ENCODE measurements at places on chromosomes 6 and 20.

GRCh38 chr20:1526896-1527295 is 30.6 kb downstream of the SIRPD start:
- no peak for ATAC-seq

- ATAC-seq: no peak
These were observed 16.9 kb upstream of the KIF16B start for GRCh38 chr20:16590041-16590633.

DNA sequence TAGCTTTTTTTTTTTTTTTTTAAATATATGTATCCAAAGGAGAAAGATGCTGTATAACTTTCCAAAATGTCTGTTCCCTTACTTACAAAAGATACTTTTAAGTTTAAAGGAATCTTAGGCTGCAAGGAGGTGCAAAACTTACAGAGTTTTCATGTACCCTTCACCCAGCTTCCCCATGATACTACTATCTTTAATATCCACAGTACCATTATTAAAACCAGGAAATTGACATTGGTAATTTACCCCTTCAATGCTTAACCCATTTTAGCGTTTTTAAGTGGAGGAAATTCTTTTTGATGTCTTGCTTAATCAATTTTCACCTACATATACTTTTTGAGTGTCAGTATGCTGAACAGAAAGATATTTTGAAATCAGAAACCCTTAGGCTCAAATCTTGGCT is 310.9 kb downstream of the PRL start:
- no peak for ATAC-seq

DNA sequence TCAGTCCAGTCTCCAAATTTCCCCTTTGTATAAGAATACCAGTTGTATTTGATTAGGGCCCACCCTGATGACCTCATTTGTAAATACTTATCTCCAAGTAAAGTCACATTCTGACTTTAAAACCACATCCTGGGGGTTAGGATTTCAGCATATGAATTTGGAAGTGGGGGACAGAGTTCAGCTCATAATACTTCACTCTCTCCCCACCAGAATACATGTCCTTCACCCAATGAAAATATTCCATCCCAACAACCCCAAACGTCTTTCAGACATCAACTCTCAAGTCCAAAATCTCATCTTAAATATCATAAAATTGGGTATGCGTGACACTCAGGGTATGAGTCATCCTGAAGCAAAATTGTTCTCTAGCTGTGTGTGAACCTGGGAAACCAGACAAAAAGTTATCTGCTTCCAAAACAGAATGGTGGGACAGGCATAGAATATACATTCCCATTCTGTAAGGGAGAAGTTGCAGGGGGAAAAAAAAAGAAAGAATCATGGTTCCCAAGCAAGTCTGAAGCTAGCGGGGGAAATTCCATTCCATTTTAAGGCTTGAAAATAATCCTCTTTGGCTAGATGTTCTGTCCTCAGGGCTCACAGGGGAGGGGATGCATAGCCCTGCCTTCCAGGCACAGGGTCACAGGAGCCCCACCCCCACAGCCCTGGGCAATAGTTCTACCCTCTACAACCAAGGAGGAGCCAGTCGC is 113.9 kb downstream of the ADAT2 start:
- no peak for ATAC-seq

GRCh38 chr6:163469459-163469985 is 55.0 kb downstream of the QKI start:
- ATAC-seq: no peak

- no peak for ATAC-seq
These were observed 510.5 kb downstream of the LMBRD1 start for GRCh38 chr6:69286331-69286730.

DNA sequence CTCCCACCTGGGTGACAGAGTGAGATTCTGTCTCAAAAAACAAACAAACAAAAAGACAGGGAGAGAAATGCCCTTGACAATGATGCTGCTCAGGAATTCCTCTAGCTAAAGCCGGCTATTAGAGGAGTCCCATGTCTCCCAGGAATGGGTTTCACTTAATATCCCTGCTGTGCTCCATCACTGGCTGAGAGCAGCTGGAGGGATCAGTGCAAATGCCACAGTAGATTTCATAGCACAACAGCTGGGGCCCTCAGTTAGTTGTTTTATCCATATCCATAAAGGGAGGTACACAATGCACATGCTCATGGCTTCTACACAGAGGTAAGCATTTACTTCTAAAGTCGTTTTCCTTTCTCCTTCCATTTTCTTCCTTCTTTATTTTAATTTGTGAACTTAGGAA is 742.0 kb upstream of the POU3F2 start:
- ATAC-seq: no peak

DNA sequence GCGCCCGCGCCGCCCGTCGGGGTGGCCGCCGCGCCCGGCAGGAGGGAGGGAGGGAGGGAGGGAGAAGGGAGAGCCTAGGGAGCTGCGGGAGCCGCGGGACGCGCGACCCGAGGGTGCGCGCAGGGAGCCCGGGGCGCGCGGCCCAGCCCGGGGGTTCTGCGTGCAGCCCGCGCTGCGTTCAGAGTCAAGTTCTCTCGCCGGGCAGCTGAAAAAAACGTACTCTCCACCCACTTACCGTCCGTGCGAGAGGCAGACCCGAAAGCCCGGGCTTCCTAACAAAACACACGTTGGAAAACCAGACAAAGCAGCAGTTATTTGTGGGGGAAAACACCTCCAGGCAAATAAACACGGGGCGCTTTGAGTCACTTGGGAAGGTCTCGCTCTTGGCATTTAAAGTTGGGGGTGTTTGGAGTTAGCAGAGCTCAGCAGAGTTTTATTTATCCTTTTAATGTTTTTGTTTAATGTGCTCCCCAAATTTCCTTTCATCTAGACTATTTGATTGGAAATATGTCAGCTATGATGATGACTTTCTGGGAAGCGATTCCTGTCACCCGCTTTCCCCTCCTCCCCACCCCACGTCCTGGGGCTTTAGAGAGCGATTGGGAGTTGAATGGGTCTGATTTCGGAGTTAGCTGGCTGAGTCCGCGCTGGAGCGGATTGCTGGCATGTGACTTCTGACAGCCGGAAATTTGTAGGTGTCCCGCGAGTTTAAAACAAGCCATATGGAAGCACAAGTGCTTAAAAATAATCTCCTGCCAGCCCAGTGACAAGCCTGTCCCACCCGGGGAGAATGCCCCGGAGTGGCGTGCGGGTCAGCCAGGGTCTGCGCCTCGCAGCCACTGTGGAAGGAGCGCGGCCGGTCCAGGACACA is 1.1 kb downstream of the ESR1 start:
- ATAC-seq: peak; percentile 50

GRCh38 chr20:57911512-57912226 is 201.9 kb upstream of the PMEPA1 start:
- no peak for ATAC-seq

DNA sequence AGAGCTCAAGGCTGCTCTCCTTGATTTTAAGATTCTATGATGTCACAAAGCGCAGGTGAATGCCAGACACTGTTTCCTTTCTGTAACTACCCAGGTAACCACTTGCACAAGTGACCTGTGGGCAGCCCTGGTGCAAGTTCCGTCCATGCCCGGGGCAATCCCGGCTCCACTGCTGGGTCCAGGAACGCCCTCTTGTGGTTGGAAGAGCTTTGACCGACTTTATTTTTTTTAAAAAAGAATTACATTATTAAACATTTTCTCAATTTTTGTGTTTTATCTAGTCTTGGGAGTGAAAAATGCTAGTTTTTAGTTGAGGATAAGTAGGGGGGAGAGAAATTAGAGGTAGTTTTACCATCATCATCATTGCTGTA is 695.2 kb downstream of the QKI start:
- no peak for ATAC-seq

GRCh38 chr6:33073431-33073871 is at the start of gene HLA-DPA1:
Gene HLA-DPA1, minus strand, starts transcription at chr6:33073649.
- peak; percentile 89 for ATAC-seq

DNA sequence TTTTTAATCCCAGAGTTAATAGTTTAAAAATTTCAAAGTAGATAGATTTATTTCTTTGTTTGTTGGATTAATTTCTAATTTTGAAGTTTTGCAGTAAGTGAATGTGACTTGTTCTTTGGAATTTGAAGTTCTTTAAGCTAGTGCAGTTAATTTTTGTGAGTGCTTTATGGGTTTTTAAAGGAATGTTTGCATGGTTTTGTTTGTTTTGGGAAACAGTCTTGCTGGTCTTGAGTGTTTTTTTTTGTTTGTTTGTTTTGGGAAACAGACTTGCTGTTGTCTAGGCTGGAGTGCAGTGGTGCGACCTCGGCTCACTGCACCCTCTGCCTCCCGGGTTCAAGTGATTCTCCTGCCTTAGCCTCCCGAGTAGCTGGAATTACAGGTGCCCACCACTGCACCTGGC is 9.5 kb downstream of the PANK2 start:
- ATAC-seq: no peak

DNA sequence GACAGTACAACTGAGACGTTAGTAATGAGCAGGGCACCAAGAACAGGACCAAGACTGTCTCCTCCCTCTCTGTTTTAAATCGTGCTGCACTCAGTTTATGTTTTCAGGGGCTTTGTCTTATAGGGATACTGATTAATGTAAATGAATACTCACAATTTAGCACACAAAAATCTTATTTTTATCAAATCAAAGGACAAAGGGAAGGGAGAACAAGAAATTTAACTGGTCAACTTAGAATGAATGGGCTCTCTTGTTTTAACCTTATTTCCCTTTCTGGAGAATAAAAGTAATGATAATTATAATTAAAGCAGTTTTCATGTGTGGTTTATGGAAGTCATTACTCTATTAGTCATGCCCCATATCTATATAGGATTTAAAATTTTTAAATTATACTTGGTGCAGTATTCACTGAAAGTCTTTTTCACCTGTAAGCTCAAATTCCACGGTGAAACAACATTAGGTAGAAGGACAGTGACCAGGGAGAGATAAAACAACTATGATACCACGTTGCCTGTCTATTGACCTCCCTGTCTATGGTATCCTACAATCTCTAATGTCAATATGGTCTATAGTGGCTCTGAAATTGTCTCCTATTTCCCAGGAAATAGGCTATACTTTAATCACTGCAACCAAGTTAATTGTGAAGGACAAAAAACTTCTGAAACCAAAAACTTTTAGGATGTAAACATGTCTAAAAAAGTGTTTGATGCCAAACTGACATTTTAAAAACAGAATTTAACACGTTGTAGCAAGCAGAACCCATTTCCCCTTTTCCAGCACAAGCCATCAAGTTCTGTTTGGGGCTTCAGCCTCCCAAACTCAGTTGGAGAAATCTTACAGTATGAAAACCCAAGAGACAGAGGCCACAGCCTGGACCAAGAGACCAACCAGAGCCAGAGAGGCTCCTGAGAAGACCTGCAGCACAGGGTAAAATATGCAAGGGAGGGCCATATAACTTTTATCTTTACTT is 15.0 kb downstream of the ELOVL5 start:
- ATAC-seq: no peak

- ATAC-seq: no peak
These were observed 90.2 kb downstream of the HIVEP1 start for GRCh38 chr6:12102350-12102749.

DNA sequence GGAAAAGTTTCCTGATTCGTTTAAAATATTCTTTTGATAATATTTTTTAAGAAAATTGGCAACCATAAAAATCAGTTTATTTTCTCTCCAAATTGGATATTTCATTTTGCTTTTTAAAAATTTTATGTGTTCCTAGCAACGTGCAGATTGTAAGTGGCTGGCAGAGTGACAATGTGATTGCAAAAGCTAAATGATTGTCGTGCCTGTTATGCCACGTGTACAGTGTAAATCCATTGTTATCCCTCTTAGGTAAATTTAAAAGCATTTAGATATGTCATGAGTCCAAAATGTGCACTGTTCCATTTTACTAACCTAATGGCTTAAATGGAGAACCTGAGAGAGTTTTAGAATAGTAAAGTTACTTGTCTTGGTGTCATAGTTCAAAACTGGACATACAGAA is 94.4 kb upstream of the ADGRF4 start:
- ATAC-seq: no peak

DNA sequence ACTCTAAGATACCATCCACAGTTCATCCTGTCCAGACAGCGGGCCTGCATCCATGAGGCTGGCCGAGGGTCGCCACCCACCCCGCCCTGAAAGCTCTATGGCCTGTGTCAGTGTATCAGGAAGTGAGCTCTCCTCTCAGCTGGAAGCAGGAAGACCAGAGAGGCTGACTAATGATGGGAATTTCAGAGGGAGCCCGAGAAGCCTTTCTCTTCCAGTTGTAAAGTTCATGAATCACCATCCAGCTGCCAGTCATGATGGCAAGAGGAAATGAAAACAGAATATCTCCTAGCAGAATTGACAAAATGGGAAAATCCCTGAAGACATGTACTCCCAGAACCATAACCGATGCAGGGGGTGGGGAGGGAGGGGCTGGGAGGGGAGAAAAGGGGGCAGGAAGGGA is 109.6 kb upstream of the RPS6KA2 start:
- ATAC-seq: no peak

DNA sequence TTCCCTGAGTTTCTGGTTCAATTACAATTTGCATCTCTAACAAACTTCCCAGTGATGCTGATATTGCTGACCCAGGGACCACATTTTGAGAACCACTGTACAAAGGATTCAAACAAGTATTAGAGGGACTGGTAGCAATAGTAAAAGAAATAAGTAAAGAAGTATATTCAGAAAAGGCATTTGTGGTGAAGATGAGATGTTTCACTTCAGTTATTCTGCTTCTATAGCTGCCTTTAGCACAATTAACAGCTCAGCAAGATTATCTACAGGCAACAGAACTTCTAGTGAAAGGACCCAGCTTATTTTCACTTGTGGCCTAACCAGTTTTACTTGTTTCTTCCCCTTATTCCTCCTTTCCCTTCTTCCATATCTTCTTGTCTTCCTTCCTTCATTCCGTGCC is 149.4 kb downstream of the PHF3 start:
- ATAC-seq: no peak

DNA sequence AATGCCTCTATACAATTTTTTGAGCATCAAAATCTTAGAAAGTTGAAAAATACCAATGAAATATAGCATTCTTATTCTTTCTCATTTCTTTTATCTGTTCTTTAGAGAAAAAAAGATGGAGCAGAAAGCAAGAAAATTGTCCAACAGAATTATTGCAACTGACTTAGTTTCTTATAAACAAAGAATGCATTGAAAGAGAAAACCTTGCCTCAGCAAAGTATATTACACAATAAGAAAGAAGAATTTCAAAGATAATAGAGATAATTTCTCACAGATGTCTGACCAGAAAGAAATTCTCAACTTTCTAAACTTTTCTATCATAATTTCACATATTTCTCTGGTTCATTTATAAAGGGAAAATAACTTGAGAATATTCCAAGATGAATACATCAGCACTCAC is 47.0 kb upstream of the PRND start:
- ATAC-seq: no peak

- peak; percentile 66 for ATAC-seq
These were observed 4.6 kb downstream of the DTNBP1 start for GRCh38 chr6:15658181-15658744.
